ENCODE measurements at places on chromosomes 2 and 18.

DNA sequence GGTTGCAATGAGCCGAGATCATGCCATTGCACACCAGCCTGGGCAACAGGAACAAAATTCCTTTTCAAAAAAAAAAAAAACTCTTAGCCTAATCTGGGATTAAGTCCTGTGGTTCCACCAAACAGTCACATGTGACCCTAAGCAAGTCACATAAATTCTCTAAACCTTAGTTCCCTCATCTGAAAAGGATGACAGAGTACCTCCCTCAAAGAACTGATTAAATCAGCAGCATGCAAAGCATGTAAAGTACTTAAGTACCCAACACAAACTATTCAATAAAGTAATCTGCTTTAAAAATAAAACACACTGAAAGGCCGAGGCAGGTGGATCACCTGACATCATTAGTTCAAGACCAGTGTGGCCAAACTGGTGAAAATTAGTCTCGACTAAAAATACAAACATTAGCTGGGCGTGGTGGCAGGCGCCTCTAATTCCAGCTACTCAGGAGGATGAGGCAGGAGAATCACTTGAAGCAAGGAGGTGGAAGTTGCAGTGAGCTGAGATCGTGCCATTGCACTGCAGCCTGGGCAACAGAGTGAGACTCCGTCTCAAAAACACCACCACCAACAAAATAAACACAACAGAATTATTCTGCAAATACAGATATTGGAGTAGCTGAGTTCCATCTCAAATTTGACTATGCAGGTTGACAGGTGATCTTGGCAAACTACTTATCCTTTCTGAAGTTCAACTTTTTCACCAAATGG is 7.0 kb downstream of the USP34 start:
- DNase-seq: no peak

- DNase-seq: no peak
These were observed 97.8 kb upstream of the CELF4 start for GRCh38 chr18:37663446-37663845.

GRCh38 chr18:10482363-10482984 is 28.0 kb downstream of the APCDD1 start:
- DNase-seq: no peak

GRCh38 chr2:173715441-173715840 is 249.7 kb downstream of the SP3 start:
- DNase-seq: no peak

- DNase-seq: no peak
These were observed 100.5 kb upstream of the ODC1 start for GRCh38 chr2:10548626-10549025.
